ENCODE measurements at places on chromosomes 13 and 19.

GRCh38 chr19:56597696-56598095 lies 2.6 kb downstream of the ZNF71 start:
- DNase-seq = no peak

GRCh38 chr13:27188239-27188638 lies 16.6 kb upstream of the USP12 start:
- no peak for DNase-seq

DNA sequence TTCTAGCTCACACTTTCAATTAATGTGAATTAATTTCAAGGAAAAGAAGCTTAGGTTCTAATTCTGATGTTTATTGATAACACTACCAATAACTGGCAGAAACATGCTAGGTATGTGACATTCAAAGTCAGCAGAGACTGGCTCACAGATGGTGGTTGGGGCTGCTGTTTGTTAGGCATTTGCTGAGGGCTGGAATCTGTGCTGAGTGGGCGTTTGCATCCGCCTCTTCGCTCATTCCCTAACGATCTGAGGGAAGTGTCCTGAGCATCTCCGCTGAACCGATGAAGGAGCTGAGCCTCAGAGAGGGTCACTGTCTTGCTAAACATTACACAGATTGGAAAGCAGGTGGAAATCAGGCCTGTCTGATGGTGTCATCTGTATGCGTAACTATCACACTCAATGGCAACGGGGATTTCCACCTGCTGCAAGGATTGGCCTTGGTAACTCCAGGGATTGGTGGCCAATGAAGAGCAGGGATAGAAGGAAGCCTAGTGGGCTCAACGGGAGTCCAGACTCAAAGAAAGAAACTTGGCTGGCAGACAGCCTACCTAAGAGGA lies 338.9 kb downstream of the TEX29 start:
- DNase-seq = no peak

- no peak for DNase-seq
Observed at GRCh38 chr13:99829161-99829560, 142.4 kb downstream of the ZIC5 start.

DNA sequence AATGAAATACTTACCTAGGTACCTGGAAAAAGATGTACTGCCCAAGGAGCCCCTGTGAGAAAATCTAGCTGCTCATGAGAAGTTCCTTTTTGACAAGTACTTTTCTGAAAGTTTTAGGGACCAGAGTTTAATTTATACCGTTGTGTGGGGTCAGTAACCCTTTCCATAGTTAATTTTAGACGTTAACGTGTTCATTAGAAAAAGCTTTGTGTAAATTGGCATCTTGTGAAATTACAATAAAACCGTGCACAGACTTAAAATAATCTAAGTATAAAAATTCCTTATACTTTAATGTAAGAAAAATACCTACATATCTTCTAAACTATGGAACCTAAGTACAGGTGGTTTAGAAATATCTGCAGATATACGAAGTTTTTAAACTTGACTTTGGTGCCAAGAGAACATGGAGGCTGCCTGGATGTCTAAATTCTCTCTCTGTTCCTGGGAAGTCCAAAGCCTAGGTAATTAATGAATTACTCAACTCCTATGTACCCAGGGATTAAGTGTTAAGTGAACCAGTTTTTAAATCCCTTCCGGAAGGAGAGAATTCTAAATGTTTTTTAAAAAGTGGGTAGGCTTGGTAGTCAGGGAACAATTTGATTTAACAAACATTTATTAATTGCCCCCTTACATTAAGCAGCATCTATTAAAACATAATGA lies 50.2 kb upstream of the PDX1 start:
- DNase-seq = no peak

GRCh38 chr13:84439108-84439507 lies 556.8 kb upstream of the SLITRK1 start:
- no peak for DNase-seq

GRCh38 chr13:28741084-28741491 lies 22.3 kb upstream of the SLC46A3 start:
- DNase-seq = no peak

DNA sequence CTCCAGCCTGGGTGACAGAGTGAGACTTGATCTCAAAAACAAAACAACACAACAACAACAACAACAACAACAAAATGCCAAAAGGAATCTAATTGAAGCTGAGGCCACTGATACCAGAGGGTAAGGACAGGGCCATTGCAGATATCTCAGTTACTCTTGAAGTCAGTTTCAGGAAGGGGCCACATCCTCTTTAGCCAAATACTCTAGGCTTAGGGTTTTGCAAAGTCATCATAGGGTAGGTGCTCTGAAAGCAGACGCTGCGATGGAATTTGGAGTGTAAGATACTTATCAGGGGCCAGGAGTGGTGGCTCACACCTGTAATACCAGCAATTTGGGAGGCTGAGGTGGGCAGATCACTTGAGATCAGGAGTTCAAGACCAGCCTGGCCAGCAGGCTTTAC lies 46.6 kb upstream of the UBAC2 start:
- no peak for DNase-seq

DNA sequence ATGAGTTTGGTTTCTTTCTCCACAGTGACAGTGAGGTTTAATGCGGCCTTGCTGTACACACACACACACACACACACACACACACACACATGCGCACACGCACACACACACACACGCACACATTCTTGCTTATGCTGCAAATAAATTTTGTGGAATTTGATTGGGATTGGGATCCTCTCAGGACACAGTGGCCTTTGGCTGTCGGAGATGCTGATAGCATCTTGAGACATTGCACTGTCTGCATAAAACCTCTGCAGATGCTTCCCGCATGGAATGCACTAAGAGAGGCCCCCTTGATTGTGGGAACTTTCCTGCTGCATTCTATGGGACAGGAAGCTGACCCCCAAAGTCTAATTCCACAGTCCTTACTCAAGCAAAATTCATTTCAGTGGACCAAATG lies 145.6 kb downstream of the FLT1 start:
- no peak for DNase-seq
